DMS79 treated with DMSO at 0.1 percent for 48 hours (cell line): ENCODE measurements at places on chromosomes 7 and 10.

DNA sequence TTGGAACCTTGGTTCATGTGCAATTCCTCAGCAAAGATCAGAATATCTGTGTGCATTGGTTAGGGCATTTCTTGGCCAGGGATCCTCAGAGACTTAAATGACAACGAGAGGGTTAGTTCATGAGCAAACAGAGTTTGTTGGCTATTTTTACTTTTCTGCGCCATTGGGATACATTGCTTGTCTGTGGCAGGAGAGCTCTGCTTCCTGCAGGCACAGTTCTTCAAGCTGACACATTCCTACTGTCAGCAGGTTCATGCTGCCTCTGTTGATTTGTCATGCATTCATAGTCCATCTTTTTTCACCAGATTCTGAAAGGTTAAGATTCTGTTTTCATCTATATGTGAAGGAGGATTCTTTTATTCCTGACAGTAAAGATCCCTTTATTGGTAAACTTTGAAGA lies 139.4 kb downstream of the TMEM178B start:
- DNase-seq, result no peak

- peak; percentile 49 for DNase-seq
Observed at GRCh38 chr10:110765513-110766319, 106.0 kb upstream of the PDCD4 start.

DNA sequence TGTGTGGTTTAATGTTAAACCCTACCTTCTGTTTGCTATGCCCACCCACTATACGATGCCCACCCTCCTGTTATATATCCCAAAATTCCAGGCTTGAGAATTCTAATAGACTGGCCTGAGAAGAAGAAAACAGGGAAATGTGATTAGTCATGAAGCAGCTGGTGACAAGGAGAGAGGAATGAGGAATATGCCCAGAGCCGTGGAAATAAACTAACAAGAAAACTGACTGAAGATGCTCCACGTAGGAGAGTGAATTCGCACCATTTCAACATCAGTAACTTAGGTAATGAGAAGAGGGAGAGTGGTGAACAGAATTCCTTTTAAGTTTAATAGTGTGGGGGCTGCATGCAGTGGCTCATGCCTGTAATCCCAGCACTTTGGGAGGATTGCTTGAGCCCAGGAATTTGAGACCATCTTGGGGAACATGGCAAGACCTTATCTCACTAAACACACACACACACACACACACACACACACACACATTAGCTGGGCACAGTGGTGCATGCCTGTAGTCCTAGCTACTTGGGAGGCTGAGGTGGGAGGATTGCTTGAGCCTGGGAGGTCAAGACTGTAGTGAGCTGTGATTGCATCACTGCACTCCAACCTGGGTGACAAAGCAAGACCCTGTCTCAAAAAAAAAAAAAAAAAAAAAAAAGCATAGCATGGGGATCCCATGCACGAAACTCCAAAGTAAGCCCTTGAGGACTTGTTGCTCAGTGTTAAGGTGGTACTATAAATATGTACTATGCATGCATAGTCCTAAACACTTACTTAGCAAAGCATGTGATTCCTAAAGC lies 16.1 kb upstream of the SYPL1 start:
- DNase-seq, result no peak

DNA sequence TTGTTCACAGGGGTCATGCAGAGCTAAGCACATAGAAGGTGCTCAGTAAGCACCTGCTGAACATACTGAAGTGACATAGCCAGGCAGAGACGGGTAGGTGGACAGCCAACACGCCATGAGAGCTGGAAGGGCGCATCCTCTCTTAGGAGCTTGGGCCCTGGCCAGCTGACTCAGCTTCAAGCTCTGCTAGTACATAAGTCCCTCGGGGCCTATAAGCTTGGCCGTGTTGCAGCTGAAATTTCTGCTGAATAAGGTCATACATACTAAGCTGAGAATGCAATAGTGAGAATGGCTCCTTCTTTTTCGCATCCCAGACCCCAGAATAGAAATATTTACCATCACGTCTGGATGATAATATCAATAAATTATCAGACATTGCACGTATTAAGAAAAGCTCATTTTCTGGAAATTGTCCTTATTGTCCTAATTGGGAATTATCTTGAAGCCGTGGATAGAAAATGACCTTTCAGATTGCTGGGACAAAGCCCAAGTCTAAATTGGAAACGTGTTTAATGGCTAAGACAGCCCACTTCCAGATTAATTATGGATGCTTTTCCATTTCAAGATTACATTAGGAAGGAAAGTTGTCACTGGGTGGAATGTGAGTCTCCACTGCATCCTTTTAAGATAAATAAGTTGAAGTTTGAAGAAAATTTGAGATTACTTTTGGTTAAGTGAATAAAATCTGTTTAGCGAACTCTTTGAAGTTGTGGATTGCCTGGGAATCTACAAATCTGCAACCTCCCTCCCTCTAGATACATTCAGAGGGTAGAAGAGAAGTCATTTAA lies 287.1 kb upstream of the C7orf33 start:
- DNase-seq, result peak; percentile 16

GRCh38 chr7:16982640-16983350 lies 101.0 kb upstream of the AGR3 start:
- peak; percentile 37 for DNase-seq

DNA sequence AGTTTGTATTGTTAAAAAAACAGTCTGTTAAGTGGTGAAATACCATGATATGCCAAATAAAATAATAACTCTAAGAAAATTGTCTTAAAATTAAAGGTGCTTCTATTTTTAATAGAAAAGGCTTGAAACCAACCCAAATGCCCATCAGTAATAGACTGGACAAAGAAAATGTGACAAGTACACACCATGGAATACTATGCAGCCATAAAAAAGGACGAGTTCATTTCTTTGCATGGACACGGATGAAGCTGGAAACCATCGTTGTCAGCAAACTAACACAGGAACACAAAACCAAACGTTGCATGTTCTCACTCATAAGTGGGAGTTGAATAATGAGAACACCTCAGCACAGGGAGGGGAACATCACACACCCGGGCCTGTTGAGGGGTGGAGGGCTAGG lies 7.1 kb downstream of the CNTNAP2 start:
- no peak for DNase-seq

- DNase-seq, result no peak
Observed at GRCh38 chr10:61024151-61024855, 80.3 kb upstream of the RHOBTB1 start.

DNA sequence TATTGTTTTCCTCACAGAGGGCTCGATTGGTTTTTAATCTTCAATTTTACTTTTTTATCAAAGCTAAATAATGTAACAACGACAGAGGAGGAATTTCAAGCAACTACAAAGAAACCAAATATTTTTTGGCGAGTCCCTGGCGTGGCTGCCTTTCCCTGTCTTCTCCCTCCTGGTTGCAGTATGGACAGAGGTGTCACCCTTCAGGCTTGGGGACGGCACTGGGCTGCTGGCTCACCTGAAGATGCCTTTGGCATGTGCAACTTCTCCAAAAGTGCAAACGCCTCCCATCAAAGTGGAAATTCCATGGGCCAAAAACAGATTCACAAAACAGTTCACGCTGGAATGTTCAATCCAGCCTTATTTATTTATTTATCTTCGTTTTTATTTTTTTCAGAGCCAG lies 51.9 kb downstream of the DOCK1 start:
- no peak for DNase-seq

DNA sequence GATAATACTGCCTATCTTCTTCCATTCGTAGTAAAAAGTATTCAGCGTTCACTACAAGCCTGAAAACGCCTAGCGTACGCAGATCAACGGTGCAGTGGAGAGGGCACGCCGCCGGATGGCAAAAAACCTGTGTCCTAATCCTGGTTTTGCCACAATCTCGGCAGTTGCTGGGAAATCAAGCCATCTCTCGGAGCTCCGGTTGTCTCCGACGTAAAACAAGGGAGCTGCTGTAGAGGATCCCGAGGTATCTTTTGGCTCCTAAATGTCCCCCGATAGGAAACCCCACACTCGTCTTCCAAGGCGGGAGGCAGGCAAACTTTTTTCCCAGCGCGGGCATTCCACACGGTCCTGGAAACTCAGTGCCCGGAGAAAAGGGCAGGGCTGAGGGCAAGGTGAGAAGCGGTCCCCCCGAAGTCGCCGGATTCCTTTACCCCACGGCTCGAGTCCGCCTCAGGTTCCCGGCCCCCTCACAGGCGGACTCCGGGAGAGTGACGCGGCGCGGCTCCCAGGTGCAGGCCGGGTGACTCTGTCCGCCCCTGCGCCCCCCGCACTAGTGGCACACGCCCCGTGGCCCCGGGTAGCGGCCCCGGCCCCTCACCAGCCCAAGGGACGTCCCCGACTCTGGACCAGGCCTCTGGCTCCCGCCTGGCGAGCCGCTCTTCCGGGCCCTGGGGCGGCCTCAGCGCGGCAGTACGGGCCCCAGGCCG lies 649 bp downstream of the IDE start:
- DNase-seq, result peak; percentile 6

GRCh38 chr10:103870516-103870915 lies 15.1 kb upstream of the SH3PXD2A start:
- DNase-seq, result no peak

GRCh38 chr7:30436518-30436917 lies 42.1 kb downstream of the NOD1 start:
- no peak for DNase-seq

DNA sequence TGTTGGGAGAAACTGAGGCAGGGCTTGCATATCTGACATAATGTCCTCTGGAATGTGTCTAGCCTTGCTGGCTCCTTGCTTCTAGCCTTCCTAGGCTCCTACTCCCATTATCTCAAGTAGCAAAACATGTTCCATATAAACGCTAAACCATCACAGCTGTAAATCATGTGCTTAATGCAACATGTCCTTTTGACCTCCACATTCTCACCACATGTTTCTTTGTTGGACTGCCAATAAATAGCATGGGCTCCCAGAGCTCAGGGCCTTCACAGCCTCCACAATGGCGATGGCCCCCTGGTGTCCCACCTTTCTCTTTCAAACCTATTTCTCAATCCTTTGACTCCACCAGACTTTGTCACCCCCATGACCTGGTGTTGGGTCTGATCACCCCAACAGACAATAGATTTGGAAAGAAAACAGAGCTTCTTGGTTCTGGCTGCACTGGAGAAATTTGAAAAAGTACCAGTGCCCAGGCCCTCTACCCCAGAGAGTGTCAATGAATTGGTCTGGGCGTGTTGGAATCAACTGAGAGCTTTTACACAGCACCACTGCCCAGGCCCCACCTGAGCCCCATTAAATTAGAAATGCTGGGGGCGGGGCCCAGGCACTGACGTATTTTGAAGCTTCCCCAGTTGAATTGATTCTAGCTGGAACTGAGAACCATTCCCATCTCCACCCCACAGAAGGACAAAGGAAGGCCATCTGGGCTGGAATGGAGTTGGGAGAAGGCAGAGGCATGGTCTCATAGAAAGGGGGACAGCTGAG lies 41.3 kb upstream of the GGCT start:
- no peak for DNase-seq

DNA sequence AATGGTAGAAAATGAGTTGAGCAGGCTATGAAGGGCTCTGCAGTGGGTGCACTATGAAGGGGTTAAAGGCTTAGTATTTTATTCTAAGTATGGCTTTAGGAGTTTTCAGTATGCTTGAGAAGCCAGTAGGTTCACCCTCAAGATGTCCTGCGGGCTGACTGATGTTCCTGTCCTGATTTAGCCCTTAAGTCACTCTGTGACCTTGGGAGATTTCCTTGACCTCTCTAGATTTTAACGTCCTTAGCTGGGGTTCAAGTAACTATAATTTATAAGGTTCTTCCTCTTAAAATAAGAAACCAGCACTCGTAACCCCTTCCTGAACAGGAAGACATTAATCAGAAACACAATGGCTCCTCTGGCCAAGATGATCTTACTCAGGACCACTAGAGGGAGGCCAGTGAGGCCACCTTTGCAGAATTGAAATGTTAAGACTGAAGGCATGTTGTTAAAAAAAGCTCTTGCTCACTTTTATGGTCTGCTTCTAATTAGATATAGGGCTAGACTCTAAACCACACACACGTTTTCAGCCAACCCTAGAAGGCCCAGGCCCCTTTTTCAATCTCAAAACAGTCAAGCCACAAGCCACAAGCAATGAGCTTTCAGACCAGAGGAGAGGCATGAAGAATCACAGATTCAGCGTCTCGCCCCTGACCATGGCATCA lies 41.9 kb downstream of the CDK1 start:
- no peak for DNase-seq

GRCh38 chr7:95874541-95875265 lies 102.3 kb downstream of the DYNC1I1 start:
- DNase-seq, result no peak

- no peak for DNase-seq
Observed at GRCh38 chr10:92064506-92064905, 140.9 kb downstream of the BTAF1 start.

DNA sequence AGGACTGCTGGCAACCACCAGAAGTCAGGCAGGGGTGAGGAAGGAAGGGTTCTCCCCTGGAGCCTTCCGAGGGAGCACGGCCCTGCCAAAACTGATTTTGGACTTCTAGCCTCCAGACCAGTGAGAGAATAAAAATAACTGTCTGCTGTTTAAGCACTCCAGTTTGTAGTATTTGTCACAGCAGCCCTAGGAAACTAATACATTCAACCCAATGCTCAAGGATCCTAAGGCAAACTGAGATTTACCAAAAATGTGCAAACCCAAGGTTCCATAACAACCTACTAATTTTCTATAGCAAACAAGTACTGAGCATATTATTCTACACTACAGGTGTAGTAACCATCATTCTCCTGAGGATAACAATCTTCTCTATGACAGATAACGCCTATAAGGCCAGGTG lies 18.6 kb downstream of the ARHGAP12 start:
- DNase-seq, result no peak

GRCh38 chr10:92418221-92418620 lies 127.3 kb downstream of the MARCHF5 start:
- DNase-seq, result no peak

GRCh38 chr10:129547608-129548007 lies 80.6 kb downstream of the MGMT start:
- DNase-seq, result no peak

- DNase-seq, result no peak
Observed at GRCh38 chr10:133419211-133419950, 5.0 kb downstream of the SPRN start.

DNA sequence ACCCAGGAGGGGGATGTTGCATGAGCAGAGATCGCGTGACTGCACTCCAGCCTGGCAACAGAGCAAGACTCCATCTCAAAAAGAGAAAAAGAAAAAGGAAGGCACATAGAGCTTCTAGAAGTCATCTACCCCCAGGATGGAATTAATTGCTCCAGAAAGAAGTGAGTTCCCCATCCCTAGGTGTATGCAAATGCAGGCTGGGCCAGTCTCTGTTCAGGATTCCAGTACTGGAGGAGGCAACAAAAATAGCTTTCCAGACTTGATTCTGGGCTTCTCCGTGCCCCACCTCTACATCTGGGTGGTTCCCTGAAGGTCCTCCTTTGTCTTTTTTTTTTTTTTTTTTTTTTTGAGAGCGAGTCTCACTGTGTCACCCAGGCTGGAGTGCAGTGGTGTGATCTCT lies 28.6 kb downstream of the CASTOR2 start:
- no peak for DNase-seq

GRCh38 chr10:45440511-45441062 lies 66.6 kb downstream of the ALOX5 start:
- DNase-seq, result no peak

GRCh38 chr7:138662076-138662990 lies 38.8 kb downstream of the SVOPL start:
- no peak for DNase-seq
